ENCODE measurements at places on chromosomes 2 and 18.
A peak's percentile ranks its signal among the peaks of the same experiment; 100 is the strongest.

DNA sequence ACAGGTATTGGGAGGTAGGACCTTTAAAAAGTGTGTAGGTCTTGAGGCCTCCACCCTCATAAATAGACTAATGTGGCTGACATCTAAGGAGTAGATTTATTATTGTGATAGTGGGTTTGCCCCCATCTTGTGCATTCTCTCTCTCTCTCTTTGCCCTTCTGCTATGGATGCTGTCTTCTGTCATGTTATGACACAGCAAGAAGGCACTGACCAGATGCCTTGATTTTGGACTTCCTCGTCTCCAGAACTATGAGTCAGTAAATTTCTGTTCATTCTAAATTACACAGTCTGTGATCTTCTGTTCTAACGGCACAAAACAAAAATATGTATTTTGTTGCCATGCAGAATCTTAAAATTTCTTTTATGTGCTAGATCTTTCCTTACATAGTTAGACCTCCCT is 66.9 kb downstream of the ATAD2B start:
- DNase-seq: no peak

GRCh38 chr2:121348128-121348740 is 63.2 kb upstream of the TFCP2L1 start:
- DNase-seq: no peak

- no peak for DNase-seq
These were observed 152.8 kb downstream of the TMEM18 start for GRCh38 chr2:524442-524841.

DNA sequence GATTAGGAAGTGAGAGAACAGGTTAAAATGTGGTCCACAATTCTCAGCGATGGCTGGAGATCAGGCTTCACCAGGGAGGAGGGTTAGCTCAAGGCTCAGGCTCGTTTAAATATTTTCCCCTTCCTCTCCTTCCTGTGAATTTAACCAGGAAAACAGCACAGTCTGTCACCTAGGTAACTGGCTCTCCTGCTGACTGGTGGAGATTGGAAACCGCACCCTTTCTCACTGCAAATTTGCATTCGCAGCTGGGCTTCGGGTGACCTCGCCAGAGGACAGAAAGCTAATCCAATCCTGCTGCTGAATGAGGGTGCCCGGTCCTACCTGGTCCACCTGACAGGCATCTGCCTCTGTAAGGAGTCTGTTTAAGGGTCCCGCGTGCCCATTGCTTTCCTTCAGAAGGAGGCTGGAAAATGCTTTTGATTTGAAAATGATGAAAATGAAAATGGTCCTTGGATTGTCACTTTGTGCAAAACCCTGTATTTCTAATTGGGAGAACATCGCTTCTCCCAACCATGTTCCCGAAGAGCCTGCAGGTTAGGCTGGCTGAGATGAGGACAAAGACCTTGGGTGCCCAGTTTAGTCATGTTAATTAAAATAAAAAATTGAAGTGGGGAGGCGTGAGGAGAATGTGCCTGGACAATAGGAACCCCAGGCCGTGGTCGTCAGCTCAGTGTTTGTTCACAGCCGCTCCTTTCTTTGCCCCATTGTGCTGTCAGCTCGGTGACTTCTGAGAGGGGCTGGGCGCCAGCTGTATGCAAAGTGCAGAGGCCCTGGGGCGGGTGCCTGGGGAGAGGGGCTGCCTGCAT is 43.4 kb upstream of the MTCL1 start:
- peak; percentile 84 for DNase-seq

DNA sequence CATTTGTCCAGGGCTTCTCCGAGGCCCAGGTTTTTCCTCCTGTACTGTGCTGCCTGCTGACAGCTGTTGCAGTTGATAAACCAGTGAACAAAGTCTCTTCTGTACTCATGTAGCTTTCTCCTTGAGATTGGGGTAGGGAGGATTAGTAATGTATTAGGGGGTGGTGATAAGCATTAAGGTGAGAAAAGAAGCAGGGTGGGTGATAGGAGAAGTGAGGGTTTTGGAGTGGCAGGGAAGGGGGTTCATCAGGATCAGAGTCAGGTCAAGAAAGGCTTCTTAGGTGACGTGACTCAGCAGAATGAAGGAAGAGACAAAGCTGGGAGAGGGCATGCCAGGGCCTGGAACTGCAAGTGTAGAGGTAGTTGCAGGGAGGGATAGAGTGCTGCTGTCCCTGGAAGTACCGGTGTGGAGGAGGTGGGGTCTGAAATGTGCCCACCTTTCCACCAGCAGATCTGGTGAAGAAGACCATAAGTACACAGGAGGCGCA is 48.7 kb downstream of the PKP4 start:
- no peak for DNase-seq

DNA sequence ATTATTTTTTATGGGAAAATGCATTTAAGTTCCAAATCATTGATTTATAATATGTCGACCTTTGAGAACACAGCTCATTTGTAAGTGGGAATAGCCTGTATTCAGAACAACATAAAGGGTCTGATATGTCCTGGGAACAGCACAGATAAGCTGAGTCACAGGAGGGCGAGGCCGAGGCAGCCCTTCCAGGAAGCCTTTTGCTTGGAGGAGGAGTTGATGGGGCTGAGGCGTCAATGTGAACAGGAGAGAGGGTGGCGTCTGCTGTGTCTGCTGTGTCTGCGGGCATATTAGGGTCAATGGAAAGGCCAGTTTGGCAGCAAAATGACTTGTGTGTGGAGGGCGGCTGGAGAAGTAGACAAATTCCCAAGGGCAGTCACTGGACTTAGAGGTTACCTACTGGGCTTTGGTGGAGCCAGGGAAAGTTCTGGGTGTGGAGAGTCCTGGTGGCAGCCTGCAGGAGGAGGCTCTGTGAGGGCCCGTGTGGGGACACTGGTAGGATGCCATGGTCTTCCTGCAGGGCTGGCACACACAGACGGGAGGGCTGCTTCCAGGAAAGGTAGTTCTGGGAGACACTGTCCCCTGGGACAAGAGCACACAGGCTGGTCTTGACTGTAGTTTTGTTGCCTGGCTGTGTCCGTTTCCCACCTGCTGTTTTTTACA is 128.1 kb downstream of the GLI2 start:
- DNase-seq: no peak

Data from H7 (cell line).